Mesothelial cell of epicardium (in vitro differentiated cells): ENCODE measurements at places on chromosomes 5 and 9. TPM values are rescaled to one million over a fixed set of nuclear protein-coding genes. Genes with fewer than 3 reads are reported as not detected.

The SLC36A1 gene
- total RNA-seq, result 13.0 to 14.7 TPM (median 14.5 TPM) in 3 replicates

The PCDHB9 gene
- total RNA-seq, result 14.5 to 16.0 TPM (median 15.1 TPM) in 3 replicates

The SLIT3 gene
- 64.1 to 65.1 TPM (median 64.3 TPM) in 3 replicates for total RNA-seq

The HBEGF gene
- 7.2 to 8.0 TPM (median 8.0 TPM) in 3 replicates for total RNA-seq

The EQTN gene
- 0.71 to 1.4 TPM (median 1.2 TPM) in 3 replicates for total RNA-seq

The APBA1 gene
- 17.5 to 20.9 TPM (median 18.4 TPM) in 3 replicates for total RNA-seq

The MYMK gene
- not detected in 3 replicates for total RNA-seq

The MCIDAS gene
- not detected in 3 replicates for total RNA-seq

The ZFP37 gene
- 8.2 to 9.3 TPM (median 8.9 TPM) in 3 replicates for total RNA-seq

The LIX1 gene
- total RNA-seq, result 9.9 to 12.0 TPM (median 10.7 TPM) in 3 replicates

The PDE6A gene
- 0.18 to 0.38 TPM (median 0.29 TPM) in 3 replicates for total RNA-seq

The LTC4S gene
- 4.7 to 5.2 TPM (median 5.0 TPM) in 3 replicates for total RNA-seq

The CNTNAP3B gene
- 5.2 to 5.6 TPM (median 5.6 TPM) in 3 replicates for total RNA-seq

The WDR36 gene
- 37.6 to 40.1 TPM (median 39.7 TPM) in 3 replicates for total RNA-seq

The WDR31 gene
- total RNA-seq, result 4.1 to 4.5 TPM (median 4.2 TPM) in 3 replicates

The SPATA31D4 gene
- total RNA-seq, result not detected in 3 replicates

The MEF2C gene
- 8.4 to 9.6 TPM (median 9.1 TPM) in 3 replicates for total RNA-seq

The GNA14 gene
- total RNA-seq, result 0.11 to 0.22 TPM (median 0.20 TPM) in 3 replicates

The PCDH12 gene
- total RNA-seq, result 0.07 to 0.29 TPM (median 0.18 TPM) in 3 replicates

The INSL6 gene
- not detected in 3 replicates for total RNA-seq

The LIFR gene
- total RNA-seq, result 58.0 to 62.4 TPM (median 62.0 TPM) in 3 replicates

The FREM1 gene
- 60.5 to 71.4 TPM (median 62.9 TPM) in 3 replicates for total RNA-seq

The C5orf52 gene
- total RNA-seq, result not detected in 3 replicates

The GRXCR2 gene
- not detected in 3 replicates for total RNA-seq

The PAXX gene
- total RNA-seq, result 51.1 to 58.3 TPM (median 53.1 TPM) in 3 replicates

The LPAR1 gene
- total RNA-seq, result 34.3 to 40.3 TPM (median 39.6 TPM) in 3 replicates

The SELENOP gene
- 84.5 to 95.8 TPM (median 86.9 TPM) in 3 replicates for total RNA-seq

The ANXA2R gene
- 1.4 to 1.9 TPM (median 1.7 TPM) in 3 replicates for total RNA-seq
